ENCODE measurements at places on chromosomes 13 and 19.
A peak's percentile ranks its signal among the peaks of the same experiment; 100 is the strongest.

- no peak for DNase-seq
Measured at GRCh38 chr13:53513226-53513625, 484.6 kb downstream of the OLFM4 start.

DNA sequence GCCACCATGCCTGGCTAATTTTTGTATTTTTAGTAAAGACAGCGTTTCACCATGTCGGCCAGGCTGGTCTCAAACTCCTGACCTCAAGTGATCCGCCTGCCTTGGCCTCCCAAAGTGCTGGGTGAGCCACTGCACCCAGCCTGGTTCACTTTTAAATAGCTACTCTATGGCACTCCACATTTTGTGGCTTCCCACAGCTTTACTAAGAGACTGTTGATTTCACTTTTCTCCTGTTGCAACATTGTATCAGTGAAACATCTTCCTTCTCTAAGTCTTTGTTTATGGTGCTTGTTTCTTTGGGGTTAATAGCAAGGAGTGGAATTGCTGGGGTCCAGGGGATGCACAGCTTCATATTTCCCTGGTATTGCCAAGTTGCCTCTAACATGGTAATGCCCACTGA, 12.3 kb downstream of the TMEM38A start:
- DNase-seq: no peak

GRCh38 chr13:50390503-50391248, 375.4 kb downstream of the KCNRG start:
- no peak for DNase-seq

- no peak for DNase-seq
Measured at GRCh38 chr13:73828811-73829210, 305.4 kb downstream of the KLF12 start.

DNA sequence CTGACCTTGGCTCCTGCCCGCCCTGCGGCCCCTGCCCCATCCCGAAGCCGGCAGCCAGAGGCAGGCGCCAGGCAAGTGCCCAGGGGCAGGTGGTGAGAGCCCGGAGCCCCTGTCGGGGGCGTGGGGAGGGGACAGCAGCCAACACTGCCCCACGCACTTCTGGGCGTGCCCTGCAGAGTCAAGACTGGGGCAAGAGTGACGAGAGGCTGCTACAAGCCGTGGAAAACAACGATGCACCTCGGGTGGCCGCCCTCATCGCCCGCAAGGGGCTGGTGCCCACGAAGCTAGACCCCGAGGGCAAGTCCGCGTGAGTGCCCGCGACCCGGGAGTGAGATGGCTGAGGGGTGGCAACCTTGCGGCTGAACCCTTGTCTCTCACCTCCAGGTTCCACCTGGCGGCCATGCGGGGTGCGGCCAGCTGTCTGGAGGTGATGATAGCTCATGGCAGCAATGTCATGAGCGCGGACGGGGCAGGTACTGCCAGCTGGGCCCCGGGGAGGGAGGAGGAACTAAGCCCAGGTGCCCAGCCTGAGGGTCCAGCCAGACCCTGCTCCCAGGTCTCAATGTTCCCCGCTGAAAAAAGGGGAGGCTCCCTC, 17.3 kb downstream of the ANKRD24 start:
- DNase-seq: no peak

DNA sequence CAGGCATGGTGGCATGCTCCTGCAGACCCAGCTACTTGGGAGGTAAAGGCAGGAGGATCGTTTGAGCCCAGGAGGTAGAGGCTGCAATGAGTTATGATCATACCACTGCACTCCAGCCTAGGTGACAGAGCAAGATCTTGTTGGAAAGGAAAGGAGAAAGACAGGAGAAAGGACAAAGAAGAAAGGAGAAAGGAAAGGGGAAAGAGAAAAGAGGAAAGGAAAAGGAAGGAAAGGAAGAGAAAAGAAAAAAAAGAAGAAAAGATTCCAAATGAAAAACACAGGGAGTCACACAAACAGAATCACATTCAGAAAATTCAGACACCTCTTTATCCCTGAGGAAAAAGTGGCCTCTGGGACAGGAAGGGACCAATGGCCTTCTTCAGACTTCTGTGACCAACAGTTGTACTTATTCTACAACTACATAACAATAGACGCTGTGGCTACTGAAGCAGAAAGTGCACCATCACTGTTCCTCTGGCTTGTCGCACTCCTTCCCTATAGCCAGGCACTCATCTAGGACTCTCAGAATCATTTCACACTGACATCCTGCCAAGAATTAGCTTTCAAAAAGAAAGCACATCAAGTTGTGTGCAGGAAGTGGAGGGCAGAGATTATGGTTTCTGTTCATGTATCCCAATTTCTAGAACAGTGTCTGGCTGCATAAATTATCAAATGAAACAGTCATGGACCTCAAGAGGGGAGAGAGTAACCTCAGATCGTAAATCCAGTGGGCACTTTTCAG, 5.9 kb downstream of the MTMR6 start:
- no peak for DNase-seq

- no peak for DNase-seq
Measured at GRCh38 chr19:55625004-55625326, 599 bp upstream of the ZNF784 start.

- DNase-seq: peak; percentile 41
Measured at GRCh38 chr13:48595431-48596429, 58.0 kb upstream of the CYSLTR2 start.

GRCh38 chr13:100068133-100068931, 20.6 kb upstream of the PCCA start:
- DNase-seq: no peak

DNA sequence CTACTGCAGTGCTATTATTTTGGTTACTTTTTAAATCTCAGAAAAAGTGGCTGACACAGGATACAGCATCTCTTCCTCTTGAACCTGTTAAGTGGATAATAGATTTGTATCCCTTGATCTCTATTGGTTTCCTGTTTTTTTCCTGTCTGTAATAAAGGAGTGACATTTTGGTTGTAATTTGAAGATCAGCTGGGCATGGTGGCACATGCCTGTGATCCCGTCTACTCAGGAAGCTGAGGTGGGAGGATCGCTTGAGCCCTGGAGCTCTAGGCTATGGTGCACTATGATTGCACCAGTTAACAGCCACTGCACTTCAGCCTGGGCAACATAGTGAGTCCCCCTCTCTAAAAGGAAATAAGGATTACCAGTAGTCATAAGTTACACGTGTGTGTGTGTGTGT, 46.8 kb downstream of the METTL21C start:
- DNase-seq: no peak

DNA sequence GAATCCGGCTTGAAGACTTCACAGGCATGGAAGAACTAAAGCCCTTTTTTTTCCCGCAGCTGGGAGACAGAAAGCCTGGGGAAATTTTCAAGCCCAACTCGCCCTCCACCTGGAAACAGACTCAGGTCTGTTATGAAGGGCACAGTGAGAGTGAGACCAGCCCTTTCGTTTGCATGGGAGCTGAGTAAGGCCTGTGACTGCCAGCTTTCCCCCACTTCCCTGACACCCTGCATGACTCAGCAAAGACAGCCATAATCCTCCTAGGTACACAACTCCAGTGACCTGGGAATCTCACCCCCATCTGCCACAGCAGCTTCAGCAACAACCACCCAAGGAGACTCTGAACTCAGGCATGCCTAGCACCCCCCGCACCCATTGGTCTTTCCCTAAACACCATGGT, 87.6 kb upstream of the ZNF91 start:
- DNase-seq: no peak

DNA sequence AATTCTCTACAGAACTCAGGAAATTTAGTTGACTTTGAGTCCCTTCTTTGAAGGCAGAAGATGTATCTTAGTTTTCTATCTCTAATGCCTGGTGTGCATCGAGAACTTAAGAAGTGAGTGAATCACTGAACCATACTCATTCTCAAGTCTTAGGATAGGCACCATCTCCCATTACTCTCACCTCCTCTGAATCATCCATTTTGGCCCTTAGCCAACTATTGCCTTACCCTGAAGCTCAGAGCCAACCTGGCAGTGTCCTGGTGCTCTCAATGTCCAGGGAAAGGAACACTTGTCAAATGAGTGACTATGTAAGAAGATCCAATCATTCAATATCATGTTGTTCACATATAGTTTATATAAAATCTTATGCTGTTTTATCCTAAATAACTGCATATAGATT, 146.6 kb downstream of the RGCC start:
- no peak for DNase-seq

All from non-pigmented ciliary epithelial cell (primary cell).